ENCODE measurements at places on chromosomes 1 and 21.

DNA sequence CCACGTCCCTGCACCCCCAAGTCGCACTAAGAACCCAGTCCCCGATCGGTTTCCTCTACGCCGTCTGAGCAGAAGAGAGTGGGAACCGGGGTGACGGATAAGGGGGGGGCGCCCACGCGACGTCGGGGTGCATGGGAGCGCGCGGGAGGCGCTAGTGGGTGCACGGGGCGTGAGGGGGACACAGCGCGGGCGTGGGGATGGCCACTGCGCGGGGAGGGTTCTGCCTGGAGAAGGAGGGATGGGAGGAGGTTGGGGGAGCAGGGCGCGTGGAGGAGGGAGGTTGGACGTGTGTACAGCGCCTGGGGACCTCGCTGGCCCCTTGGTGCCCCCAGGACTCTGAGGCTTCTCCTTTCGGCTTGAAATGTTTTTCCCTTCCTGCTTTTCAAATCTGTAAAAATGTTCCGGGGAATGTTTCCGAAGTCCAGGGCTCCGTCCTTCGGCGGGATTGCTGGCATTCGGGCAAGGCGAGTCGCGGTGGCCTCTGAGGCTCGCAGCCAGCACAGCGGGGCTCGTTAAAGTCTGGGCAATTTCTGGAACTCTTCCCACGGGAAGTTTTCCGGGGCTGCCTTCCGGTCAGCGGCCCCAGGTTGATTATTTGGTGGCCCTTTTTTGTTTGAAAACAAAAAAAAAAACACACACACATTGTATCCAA is 13.1 kb downstream of the RNF220 start:
- DNase-seq, result no peak

- no peak for DNase-seq
Measured at GRCh38 chr1:54800899-54801759, at the start of gene TTC22. Gene TTC22 (minus strand): TSS chr1:54801323. CDS start chr1:54801163, 160 bp downstream.

- no peak for DNase-seq
Measured at GRCh38 chr1:119729044-119729443, 17.3 kb downstream of the PHGDH start.

GRCh38 chr1:182193908-182194550 is 132.5 kb upstream of the ZNF648 start:
- no peak for DNase-seq

DNA sequence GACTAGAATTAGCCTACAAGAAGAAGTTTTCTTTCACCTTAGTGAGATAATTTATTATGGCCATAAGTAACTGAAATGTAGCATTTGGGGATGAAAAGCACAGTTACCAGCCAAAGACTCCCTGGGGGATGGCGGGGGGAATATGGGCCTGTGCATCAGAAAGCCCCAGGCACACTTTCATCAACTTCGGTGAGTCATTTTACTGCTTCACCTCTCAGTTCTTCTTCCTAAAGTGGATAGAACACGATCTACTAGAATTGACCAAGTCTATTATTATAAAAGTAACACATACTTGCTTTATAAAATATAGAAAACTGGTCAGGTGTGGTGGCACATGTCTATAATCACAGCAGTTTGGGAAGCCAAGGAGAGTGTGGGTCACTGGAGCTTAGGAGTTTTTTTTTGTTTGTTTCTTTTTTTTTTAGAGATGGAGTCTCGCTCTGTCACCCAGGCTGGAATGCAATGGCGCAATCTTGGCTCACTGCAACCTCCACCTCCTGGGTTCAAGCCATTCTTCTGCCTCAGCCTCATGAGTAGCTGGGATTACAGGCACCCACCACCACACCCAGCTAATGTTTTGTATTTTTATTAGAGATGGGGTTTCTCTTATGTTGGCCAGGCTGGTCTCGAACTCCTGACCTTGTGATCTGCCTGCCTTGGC is 141.8 kb downstream of the ZZZ3 start:
- DNase-seq, result no peak

- no peak for DNase-seq
Measured at GRCh38 chr1:68103011-68103545, 52.7 kb upstream of the DIRAS3 start.

DNA sequence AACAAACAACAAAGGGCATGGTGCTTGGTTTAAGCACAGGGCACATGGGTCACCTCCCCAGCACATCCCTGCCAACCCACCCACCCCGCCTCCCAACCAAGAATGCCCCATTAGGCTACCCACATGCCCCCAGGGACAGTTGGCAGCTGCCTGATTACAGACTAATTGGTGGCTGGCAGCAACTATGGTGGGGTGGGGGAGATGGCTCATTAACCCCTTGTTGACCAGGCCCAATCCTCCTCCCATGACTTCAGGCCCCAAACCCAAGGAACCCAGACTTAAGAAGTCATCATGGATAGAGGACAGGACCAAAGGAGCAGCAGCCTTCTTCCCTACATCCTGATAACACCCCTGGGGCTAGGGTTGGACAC is 1.3 kb downstream of the RIMS3 start:
- DNase-seq, result no peak

- DNase-seq, result no peak
Measured at GRCh38 chr1:79040424-79041082, 34.0 kb upstream of the ADGRL4 start.

GRCh38 chr1:33099290-33100118 is 18.6 kb downstream of the AZIN2 start:
- peak; percentile 34 for DNase-seq

DNA sequence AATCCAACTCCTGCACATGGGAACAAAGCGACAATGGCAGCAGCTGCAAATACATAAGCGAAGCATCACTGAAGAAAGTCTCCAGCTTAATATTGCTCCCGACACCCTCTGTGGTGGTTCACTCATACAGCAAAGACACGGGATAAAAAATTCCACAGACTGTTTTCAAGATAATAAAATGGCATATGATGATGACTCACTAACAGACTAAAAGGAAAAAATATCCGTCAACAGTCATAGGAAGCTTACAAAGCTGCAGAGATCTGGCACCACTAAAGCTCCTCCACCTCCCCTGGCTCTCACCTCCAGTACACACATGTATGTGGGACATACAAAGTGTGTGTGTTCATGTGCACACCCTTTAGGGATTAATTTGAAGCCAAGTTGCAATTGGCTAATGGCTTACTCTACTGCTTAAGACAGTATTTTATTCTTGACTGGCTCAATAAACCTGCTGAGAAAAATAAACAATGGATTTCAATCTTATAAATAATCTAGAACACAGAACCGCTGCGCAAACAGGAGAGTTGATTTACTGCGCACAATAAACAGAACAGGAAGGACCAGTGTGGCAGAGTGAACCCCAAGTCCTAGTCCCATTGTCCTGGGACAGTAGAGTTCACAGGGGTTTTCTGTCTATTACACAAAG is 94.4 kb downstream of the SLC45A1 start:
- no peak for DNase-seq

GRCh38 chr1:176826265-176826664 is 338.2 kb downstream of the ASTN1 start:
- no peak for DNase-seq

DNA sequence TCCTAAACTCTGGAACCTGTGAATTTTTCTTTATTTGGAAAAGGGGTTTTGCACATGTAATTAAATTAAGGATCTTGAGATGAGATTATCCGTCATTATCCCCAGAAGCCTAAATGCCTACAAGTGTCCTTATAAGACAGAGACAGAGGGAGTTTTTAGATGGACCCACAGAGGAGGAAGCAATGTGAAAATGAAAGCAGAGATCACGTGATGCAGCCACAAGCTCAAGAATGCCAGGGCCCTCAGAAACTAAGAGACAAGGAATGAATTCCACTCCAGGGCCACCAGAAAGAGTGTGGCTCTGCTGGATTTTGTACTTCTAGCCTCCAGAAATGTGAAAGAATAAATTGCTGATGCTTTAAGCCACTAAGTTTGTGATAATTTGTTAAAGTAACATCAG is 183.6 kb upstream of the UBE2U start:
- DNase-seq, result no peak

DNA sequence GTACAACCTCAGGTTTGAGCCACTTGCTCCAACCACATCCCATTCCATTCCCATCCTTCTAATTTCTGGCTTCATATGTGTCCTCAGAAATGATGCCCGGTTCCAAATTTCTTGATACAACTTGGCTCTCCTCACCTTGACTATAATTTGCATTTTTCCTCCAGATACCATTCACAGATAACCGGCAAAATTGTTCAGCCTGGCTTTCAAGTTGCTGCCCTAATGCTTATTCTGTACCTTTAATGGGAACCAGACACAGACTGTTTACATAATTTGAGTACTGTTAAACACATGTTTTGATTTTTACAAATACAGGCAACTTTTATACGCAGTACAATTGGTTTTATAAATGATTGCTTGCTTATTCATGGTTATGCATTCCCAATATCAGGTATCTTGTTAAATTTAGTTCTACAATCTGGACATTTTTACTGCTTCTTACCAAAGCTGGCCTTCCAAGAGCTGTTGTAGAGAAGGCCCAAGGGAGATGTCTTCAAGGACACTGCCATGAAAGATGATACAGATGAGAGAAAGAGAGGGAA is 649.5 kb upstream of the CAMK1G start:
- no peak for DNase-seq

- no peak for DNase-seq
Measured at GRCh38 chr1:10901091-10901890, 104.8 kb upstream of the CASZ1 start.

GRCh38 chr1:94805912-94806311 is 14.2 kb upstream of the SLC44A3 start:
- peak; percentile 14 for DNase-seq

- no peak for DNase-seq
Measured at GRCh38 chr1:43963006-43963405, 6.8 kb upstream of the DPH2 start.

DNA sequence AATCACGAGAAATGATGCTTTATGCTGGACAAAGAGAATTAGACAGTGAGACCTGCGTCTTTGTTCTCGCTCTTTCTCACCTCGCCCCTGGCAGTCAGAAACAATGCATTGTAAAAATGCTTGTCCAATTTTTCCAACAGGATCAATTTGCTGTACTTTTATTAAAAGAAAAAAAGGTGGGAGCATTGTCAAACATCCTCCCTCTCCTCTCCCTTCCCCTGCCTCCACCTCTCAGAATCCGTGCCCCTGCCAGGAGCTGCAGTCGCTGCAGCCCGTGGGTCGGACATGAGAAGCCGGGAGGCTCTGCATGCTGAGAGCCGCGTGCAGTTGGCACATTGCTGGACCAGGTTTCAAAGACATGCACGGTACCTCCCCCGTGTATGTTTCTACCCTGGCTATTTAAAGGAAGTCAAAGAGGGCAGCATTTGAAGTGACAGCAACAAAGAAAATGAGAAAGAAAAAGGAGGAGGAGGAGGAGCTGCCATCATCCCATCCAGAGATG is 161.0 kb upstream of the KAZN start:
- no peak for DNase-seq

GRCh38 chr1:78996791-78997190 is 9.7 kb downstream of the ADGRL4 start:
- DNase-seq, result no peak

DNA sequence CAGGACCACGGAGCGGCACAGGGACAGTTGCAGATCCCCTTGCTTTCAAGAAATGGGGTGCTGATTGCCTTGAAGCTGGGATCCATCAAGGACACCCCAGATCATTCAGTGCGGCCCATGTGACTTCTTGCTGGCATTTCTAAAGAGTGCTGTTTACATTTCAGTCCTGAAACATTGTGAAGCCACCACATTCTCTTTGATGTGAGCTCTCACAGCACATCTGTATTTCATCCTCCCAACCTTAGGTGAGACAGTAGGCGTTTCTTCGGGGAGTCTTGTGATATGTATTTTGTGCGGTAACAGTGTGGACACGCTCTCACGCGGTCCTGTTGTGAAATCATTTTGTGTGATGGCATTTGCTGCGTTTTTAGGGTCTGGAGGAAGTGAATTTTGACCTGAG is 57.2 kb downstream of the CACHD1 start:
- no peak for DNase-seq

DNA sequence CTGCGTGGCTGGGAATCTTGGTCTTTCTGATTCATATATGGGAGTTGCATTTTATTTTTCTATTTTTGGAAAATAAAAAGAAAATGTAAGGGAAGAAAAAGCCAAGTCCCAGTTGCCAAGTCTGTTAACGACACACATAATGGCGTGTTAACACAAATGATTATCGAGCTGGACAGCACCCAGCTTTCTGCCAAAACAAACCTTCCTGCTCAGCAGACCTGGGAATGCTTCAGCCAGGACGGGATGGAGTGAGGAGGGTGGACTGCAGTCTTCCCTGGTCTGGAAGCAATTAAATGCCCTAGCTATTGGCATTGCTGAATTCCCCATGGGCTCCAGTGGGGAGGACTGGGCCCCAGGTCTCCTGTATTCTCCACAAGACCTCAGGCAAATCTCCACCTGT is 184.2 kb upstream of the USP24 start:
- no peak for DNase-seq

GRCh38 chr1:58816747-58817221 is 32.9 kb upstream of the JUN start:
- no peak for DNase-seq

GRCh38 chr1:246004301-246004700 is 502.8 kb downstream of the SMYD3 start:
- DNase-seq, result no peak

- no peak for DNase-seq
Measured at GRCh38 chr21:34365809-34366208, 2.0 kb downstream of the KCNE2 start.

GRCh38 chr1:189851806-189852367 is 625.8 kb downstream of the BRINP3 start:
- peak; percentile 13 for DNase-seq

GRCh38 chr1:247824023-247824422 is at the start of gene OR14A16:
Gene OR14A16 (minus strand): TSS chr1:247824119. CDS start chr1:247815729, 8,390 bp downstream.
- no peak for DNase-seq

DNA sequence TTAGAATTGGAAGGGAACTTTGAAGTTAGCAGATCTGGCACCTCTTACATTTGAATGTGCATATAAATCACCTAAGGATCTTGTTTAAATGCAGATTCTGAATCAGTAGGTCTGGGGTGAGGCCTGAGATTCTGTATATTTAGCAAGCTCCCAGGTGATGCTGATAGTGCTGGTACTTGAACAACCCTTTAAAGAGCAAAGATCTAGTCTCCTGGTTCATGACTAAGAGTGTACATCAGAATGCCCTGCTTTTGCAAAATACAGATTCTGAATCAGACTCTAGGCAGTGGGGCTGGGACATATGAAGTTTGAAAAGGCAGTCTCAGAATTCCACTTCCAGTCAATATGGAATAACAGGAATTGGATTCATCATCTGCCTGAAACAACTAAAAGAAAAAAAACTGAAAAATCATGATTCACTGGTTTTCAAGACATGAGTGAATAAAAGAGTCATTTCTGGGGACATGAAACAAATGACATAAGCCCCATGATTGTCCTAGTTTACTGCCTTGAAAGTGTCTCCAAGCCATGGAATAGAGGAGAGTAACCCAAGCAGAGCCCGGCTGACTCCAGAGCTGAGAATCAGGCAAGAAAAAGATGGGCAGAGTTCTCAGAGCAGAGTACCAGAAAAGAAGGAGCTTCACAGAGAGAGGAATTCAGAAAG is 149.6 kb upstream of the SGIP1 start:
- no peak for DNase-seq

DNA sequence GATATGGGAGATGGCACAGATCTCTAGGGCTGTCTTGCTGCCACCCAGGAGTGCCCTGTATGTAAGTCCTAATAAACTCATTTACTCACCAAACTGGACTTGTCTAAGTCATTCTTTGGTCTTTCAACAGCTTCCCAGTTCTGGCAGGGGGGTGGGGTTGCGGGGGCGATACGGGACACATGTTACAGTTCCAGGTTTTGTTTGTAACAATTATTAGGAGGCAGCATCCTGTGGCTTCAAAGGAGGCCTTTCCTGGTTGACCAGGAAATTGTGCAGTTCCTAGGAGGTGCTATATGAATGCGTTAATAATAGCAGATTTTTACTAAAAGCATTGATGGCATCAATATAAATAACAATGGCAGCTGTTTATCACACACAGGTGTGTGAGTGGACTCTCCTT is 42.7 kb upstream of the TRIM45 start:
- no peak for DNase-seq

GRCh38 chr1:10814976-10815857 is 18.8 kb upstream of the CASZ1 start:
- no peak for DNase-seq
